ENCODE measurements at places on chromosomes 4 and X. TPM values are rescaled to one million over a fixed set of nuclear protein-coding genes. Genes with fewer than 3 reads are reported as not detected.

MMRN1 gene
- 2,743 TPM for total RNA-seq

VSIG1 gene
- 0.51 TPM for total RNA-seq

MAOA gene
- total RNA-seq, result 161 TPM

STPG2 gene
- total RNA-seq, result not detected

SHISA3 gene
- 2.7 TPM for total RNA-seq

DKK2 gene
- not detected for total RNA-seq

SPP1 gene
- 11.6 TPM for total RNA-seq

PCDH10 gene
- 0.14 TPM for total RNA-seq

HMX1 gene
- total RNA-seq, result not detected

DSPP gene
- not detected for total RNA-seq

KLHL4 gene
- total RNA-seq, result 65.0 TPM

NUDT10 gene
- total RNA-seq, result 0.09 TPM

CTAG1A gene
- not detected for total RNA-seq

PRSS48 gene
- total RNA-seq, result not detected

COL4A5 gene
- 48.0 TPM for total RNA-seq

PLK4 gene
- 25.7 TPM for total RNA-seq

ENAM gene
- not detected for total RNA-seq

MAGEB18 gene
- total RNA-seq, result not detected

SSX2 gene
- total RNA-seq, result not detected

MXRA5 gene
- total RNA-seq, result under 0.01 TPM

FDCSP gene
- not detected for total RNA-seq

ADH7 gene
- total RNA-seq, result not detected

PABPC1L2B gene
- total RNA-seq, result not detected

CABS1 gene
- not detected for total RNA-seq

ZFP42 gene
- 0.34 TPM for total RNA-seq
